Thoracic aorta endothelial cell (primary cell): ENCODE measurements at places on chromosomes 6 and 20. TPM values are rescaled to one million over a fixed set of nuclear protein-coding genes. Genes with fewer than 3 reads are reported as not detected.

The TGM6 gene
- not detected in 2 replicates for total RNA-seq

The MDFI gene
- 24.6 and 38.1 TPM in 2 replicates for total RNA-seq

The GPR6 gene
- not detected in 2 replicates for total RNA-seq

The WFDC5 gene
- not detected in 2 replicates for total RNA-seq

The LY6G6C gene
- not detected in 2 replicates for total RNA-seq

The PLCB1 gene
- 70.6 and 74.5 TPM in 2 replicates for total RNA-seq

The IFNGR1 gene
- 50.0 and 67.1 TPM in 2 replicates for total RNA-seq

The CDC25B gene
- 34.8 and 52.6 TPM in 2 replicates for total RNA-seq

The OR12D3 gene
- not detected in 2 replicates for total RNA-seq

The DCDC2 gene
- total RNA-seq, result not detected in 2 replicates

The POU5F1 gene
- 0.27 TPM in 1 of 2 replicates, not detected in the other for total RNA-seq

The ZDHHC14 gene
- total RNA-seq, result 11.4 and 11.7 TPM in 2 replicates

The SLC22A16 gene
- not detected in 2 replicates for total RNA-seq
